Large intestine (tissue), 12 donors: ENCODE measurements at places on chromosomes 16 and 17. TPM values are rescaled to one million over a fixed set of nuclear protein-coding genes. Genes with fewer than 3 reads are reported as not detected.

DNA sequence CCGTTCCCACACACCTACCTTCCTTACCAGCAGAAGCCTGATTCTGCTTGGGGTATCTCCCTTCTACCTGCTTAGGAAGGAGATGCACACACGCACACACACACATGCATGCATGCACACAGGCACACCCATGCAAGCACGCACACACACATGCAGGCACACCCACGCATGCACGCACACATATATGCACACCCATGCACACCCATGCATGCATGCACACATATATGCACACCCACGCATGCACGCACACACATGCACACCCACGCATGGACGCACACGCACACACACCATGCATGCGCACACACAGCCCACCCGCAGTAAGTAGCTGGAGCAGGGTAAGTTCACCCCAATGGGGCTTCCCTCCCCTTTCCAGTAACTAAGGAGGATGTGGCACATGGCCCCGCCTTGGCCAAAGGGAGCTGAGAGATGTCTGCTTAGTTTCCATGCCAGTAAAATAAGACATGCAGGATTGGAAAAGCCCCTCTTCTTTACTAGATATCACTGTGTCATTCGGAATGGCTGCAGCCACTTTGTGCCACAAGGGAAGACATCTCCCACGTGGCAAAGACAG, 33.7 kb downstream of the ADCY9 start:
- no peak for DNase-seq

DNA sequence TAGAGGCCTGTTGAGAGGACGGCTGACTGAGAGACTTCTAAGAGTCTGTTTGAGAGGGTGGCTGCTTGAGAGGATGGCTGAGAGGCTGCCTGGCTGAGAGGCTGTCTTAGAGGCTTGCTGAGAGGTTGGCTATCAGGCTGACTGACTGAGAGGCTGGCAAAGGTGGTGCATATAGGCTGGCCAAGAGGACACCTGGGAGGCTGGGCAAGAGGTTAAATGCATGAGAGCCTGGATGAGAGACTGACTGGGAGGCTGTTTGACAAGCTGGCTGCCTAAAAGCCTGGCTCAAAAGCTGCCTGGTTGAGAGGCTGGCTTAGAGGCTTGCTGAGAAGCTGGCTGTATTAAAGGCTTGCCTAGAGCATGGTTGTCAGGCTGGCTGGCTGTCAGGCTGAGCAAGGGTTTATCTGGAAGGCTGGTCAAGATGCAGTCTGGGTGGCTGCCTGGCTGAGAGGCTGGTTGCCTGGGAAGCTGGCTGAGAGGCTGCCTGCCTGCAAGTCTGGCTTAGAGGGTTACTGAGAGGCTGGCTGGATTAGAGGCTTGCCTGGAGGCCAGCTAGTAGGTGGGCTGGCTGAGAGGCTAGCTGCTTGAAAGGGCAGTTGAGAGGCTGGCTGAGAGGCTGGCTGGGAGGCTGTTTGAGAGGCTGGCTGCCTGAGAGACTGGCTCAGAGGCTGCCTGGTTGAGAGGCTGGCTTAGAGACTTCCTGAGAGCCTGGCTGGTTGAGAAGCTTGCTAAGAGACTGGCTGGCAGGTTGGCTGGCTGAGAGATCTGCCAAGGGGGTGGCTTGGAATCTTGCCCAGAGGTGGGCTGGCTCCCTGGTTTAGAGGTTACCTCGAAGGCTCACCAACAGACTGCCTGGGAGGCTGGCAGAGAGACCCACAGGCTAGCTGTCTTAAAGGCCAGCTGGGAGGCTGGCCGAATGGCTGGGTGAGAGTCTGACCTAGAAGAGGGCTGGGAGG, 38.3 kb upstream of the ACSM2B start:
- DNase-seq = no peak

DNA sequence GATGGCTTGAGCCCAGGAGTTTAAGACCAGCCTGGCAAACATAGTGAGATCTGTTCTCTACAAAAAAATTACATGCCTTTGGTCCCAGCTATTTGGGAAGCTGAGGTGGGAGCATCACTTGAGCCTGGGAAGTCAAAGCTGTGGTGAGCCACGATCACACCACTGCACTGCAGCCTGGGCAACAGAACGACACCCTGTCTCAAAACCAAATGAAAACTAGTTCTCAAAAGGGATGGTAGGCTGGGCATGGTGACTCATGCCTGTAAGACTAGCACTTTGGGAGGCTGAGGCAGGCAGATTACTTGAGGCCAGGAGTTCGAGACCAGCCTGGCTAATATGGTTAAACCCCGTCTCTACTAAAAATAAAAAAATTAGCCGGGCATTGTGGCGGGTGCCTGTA, 31.1 kb downstream of the PPM1D start:
- DNase-seq = no peak

DNA sequence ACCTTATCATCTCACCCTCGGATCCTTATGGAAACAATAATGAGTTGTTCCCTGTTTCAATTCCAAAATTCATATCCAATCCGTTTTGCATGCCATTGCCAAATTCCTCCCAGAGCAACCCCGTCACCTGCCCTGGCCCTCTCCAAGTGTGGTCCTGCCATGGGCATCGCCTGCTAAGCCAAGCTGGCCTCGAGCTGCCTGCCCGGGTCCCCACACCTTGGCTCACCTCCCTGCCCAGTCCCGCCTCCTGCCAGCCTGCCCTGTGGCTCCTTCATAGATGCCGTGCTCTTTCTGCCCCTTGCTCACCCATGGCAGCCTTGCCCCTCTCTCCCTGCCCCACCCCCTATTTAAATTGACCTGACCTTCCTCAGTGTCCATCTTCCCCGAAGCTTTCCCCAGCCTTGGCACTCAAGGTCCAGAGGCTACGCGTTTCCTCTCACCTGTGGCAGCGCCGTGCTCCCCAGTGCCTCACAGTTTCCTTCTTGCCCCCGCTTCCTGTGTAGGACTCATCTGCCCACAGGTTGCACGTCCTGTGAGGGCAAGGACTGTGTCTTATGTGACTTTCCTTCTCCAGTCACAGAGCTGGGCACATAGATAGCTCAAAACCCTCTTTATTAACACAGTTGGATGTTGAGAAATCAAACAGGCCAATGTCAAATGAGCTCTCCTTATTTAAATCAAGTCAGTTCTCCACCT, 12.7 kb downstream of the MAPT start:
- DNase-seq = no peak

GRCh38 chr16:68873635-68874471, 30.5 kb downstream of the TANGO6 start:
- peak; percentile 57 for DNase-seq

DNA sequence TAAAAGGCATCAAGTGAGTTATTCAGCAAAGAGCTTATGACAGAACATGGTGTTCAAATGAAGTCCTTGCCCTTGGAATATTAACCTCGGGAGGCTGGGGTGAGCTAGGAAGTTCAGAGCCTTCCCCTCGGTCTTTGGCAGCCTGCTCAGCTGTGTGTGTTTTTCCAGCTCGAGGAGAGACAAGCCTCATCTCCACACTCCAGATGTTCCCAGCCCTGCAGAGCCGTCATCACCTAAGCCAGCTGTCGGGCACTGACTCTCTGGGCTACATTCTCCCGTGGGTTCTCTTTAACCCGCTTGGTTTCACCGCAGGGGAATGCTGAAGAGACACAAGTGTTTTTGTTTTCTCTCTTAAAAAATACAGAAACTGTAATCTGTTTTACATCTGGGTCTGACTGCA, 47.1 kb downstream of the IRX3 start:
- no peak for DNase-seq

DNA sequence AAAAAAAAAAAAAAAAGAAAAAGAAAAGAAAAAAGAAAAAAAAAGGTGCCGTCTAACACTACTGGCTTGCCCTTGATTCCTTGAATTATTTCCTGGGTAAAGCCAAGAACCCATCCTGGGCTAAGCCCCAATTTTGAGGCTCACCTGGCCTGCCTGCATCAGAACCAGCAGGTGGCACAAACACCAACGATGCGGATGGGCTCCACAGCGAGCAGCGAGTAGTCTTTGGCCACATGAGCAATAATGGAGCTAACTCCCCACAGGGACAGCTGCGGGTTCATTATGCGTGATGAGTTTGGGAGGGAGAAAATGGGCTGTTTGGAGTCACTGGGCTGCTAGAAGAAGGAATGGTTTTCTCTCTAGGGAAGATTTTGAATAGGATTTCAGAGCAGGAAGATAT, 91.1 kb downstream of the ASIC2 start:
- no peak for DNase-seq

GRCh38 chr17:6471531-6472465, 27.5 kb downstream of the PIMREG start:
- DNase-seq = no peak

GRCh38 chr17:72846399-72846798, 246.1 kb downstream of the SLC39A11 start:
- no peak for DNase-seq

GRCh38 chr16:84484579-84485254, 19.7 kb downstream of the MEAK7 start:
- peak; percentile 31 for DNase-seq

DNA sequence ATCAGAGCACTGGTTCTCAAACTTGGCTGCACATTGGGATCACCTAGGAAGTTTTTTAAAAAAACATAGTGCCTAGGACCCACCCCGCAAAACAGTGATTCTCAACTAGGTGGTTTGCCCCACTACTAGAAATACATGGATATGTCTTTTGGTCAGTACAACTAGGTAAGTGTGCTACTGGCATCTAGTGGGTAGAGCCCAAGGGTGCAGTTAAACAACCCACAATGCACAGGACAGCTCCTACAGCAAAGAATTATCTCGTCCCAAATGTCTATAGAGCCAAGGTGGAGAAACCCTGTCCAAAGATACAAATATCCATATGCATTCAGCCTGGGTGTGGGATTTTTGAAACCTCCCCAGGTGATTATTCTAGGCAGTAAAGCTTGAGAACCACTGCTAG, 11.8 kb upstream of the ZNF19 start:
- DNase-seq = no peak

CLDN7 gene
- 250 TPM for polyA plus RNA-seq
